Fibroblast of skin of right quadriceps (primary cell): ENCODE measurements at places on chromosomes 5 and 9.

- peak; percentile 68 for DNase-seq
Measured at GRCh38 chr5:15992918-15993317, 186.7 kb downstream of the MARCHF11 start.

- no peak for DNase-seq
Measured at GRCh38 chr5:162474239-162474638, 406.7 kb downstream of the GABRG2 start.

DNA sequence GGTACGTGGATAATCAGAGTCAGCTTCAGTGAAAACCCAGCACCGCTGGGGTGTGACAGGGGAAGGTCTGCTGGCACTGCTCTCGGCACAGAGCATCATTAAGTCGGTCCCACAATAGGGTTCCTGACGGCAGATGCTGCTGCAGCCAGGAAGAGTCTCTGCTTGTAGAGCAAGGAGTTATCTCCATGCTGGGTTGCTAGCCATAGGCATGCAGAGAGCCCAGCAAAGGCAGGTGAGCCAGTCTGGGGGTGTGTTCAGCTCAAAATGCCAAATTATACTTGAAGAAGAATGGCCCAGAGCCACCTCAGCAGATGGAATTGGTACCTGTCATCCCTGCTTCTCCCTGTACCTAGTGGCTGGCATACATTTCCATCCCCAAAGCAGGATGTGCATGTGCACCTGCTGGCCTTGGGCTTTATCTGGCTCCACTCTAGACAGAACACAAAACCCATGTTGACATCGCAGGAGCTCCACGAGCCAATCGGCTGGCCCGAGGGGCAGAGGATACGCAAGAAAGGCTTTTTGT is 100.8 kb downstream of the WDR41 start:
- no peak for DNase-seq

DNA sequence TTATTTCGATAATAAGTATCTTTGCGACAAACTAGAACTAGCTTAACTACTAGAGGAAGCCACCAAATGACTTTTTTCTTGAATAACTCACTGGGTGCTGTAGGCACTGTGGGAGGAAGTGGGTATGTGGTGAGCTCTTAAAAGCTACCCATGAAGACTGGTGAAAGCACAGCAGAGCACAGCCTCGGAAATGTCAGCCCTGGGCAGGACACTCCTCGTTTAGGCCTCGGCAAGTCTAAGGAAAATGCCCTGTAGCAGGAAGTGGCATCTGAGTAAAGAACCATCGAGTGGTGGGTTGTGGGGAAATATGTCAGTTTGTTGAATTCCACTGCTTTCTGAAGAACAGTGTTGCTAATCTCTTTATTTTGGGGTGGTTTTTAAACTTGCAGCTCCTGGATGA is 44.0 kb upstream of the NCS1 start:
- no peak for DNase-seq

GRCh38 chr5:12013351-12013750 is 109.1 kb upstream of the CTNND2 start:
- no peak for DNase-seq

DNA sequence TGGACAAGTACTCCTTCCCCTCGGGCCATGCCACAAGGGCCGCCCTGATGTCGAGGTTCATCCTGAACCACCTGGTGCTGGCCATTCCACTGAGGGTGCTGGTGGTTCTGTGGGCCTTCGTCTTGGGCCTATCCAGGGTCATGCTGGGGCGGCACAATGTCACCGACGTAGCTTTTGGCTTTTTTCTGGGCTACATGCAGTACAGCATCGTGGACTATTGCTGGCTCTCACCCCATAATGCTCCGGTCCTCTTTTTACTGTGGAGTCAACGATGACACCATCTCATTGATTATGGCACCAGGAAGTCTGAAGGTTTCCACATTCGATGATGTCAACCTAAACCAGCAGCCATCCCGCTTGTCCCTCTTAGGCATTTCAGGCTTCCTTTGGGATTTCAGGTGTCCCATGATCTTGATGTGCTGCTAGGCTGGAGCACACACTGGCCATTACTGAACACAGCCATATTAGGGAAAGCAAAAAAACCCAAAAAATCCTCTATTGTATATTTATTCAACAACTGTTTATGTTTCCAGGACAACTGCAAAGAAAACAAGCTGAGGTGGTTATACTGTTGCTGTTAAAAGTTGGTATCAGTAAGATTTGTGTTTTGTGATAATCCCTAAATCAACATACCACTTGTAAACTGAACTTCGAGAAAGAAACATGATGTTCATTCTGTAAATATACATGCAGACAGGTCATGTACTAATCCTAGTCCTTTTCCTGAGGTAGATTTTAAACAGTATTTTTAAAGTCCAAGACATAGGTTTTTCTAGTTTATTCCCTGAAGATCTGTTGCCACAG is 1.1 kb downstream of the PLPP6 start:
- DNase-seq, result no peak

DNA sequence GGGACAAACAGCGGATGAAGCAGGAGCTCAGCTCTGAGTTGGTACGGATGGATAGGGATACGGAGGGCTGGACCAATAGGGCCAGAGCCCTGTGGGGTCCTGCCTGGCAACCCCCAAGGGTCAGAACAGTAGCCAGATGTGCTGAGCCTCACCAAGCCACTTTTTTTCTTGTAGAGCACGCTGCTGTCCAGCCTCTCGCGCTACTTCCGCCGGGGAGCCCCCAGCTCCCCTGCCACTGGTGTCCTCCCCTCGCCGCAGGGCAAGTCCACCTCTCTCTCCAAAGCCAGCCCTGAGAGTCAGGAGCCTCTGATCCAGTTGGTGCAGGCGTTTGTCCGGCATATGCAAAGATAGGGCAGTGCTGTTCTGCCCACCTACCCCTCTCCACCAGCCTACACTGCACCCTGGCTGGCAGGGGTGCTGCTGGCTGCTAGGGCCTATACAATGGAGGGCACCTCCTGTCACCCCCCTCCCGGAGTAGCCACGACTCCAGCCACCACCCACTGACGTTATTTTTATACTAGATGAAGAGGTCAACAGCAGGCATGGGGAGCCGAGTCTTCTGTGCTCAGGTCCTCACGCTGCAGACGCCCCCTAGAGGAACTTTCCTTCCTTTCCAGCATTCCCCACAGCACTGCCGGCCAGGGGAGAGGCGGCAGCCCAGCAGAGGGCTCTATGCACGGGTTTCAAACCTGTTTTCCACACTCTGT is 21.6 kb downstream of the SH3GLB2 start:
- peak; percentile 66 for DNase-seq

- DNase-seq, result no peak
Measured at GRCh38 chr9:95678759-95679158, 162.0 kb upstream of the PTCH1 start.

GRCh38 chr5:130282049-130282448 is 377.8 kb downstream of the CHSY3 start:
- DNase-seq, result peak; percentile 82

DNA sequence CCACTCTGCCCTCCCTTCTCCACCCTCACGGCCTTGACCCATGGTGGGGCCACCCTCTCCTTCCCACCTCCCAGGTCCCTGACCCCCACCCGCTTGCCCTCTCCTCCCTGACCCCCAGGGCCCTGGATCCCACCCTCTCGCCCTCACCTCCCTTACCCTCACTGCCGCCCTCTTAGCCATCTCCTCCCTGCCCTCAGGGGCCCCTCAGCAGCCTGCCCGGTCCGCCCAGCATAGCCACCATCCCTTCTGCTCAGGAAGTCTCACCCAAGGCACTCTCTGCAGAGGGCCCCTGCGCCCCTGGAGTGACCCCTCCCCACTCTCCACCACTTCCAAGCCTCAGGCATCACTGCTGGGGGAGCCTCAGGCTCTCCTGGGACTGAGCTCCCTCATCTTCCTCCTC is 66.3 kb downstream of the MRPL36 start:
- no peak for DNase-seq

DNA sequence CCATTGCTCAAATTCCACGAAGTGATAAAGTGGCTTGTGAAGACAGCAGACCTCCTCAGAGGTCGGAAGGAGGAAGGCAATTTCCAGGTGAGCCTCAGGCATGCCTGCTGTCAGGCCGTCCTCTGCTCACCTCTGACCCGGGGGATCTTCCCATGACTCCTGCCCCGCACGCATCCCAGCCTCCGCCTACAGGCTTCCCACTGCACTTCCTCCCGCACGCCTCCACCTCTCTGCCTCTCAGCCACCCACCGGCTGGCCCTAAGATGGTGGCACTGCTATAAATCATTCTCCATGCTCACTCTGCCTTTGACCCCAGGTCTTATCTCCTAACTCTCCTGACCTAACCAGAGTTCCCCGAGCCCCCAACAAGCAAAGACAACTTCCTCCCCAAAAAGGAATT is 49.4 kb upstream of the DNAH5 start:
- no peak for DNase-seq

- DNase-seq, result no peak
Measured at GRCh38 chr9:125986966-125987365, 239.8 kb downstream of the PBX3 start.

DNA sequence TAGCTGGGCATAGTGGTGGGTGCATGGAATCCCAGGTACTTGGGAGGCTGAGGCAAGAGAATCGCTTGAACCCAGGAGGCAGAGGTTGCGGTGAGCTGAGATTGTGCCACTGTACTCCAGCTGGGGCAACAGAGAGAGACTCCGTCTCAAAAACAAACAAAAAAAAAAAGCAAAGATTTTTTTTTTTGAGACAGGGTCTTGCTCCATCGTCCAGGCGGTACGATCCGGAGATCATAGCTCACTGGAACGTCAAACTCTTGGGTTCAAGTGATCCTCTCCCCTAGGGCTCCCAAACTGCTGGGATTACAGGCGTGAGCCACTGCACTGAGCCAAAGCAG is 37.6 kb downstream of the ABCA1 start:
- no peak for DNase-seq

- DNase-seq, result no peak
Measured at GRCh38 chr9:27534658-27535209, 5.1 kb upstream of the MOB3B start.

- DNase-seq, result no peak
Measured at GRCh38 chr9:134633362-134634142, 8.1 kb upstream of the COL5A1 start.

- DNase-seq, result no peak
Measured at GRCh38 chr5:147520450-147520849, 10.6 kb upstream of the DPYSL3 start.

DNA sequence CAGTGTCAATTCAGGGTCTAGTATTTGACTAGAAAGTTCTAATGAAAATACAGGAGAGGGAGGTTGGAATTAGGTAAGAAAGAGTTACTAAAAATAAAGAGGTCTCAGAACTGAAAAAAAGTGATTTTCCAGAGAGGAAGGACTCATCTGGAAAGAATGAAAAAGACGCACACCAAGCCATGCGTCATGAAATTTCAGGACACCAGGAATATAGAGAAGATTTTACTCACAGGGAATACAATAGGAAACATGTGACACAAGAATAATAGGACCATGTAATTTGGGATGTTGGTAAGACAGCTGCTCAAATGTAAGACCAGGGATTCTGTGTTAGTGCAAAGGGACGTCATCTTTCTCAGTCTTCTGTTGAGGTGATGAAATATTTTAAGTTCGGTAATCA is 224.7 kb downstream of the GDNF start:
- peak; percentile 93 for DNase-seq

- peak; percentile 48 for DNase-seq
Measured at GRCh38 chr5:80516826-80517225, 28.9 kb downstream of the FAM151B start.

GRCh38 chr9:37342493-37342892 is 80.0 kb upstream of the GRHPR start:
- no peak for DNase-seq

DNA sequence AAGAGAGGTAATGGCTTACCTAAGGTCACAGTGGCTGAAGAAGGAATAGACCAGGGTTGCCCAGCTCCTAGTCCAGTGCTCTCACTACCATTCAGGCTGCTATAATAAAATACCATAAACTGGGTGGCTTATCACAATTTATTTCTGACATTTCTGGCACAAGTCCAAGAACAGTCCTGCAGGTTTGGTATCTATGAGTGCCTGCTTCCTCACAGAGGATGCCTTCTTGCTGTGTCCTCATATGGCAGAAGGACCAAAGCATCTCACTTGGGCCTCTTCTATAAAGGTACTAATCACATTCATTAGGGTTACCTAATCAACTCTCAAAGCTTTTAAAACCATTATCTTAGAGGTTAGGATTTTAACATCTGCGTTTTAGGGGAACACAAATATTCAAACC is 17.2 kb downstream of the STARD4 start:
- DNase-seq, result no peak

- DNase-seq, result no peak
Measured at GRCh38 chr5:33205079-33205478, 235.7 kb upstream of the TARS1 start.

- DNase-seq, result no peak
Measured at GRCh38 chr9:91178281-91179236, 183.2 kb downstream of the AUH start.

DNA sequence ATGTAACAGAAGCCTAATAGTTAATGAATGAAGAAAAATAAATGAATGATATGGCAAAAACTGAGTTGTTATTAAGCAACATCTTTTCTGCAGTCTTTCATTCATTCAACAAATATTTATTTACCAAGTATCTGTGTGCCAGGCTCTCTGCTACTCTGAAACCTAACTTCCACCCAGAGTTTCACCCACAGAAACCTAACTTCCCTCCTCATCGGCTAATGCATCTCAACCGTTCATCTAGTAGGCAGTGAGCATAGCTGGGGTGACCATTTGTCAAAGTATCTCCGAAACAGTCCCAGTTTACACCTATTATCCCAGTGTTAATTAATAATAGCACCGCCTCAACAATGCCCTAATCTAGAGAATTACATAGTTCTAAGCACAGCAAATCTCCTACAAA is 1.5 kb downstream of the TTC39B start:
- no peak for DNase-seq

- no peak for DNase-seq
Measured at GRCh38 chr9:10226996-10227395, 385.8 kb downstream of the PTPRD start.

- no peak for DNase-seq
Measured at GRCh38 chr9:128565578-128565977, 13.2 kb downstream of the SPTAN1 start.

GRCh38 chr9:110750272-110750671 is 81.7 kb downstream of the MUSK start:
- DNase-seq, result peak; percentile 43
